Activated CD8-positive, alpha-beta memory T cell treated with anti-CD3 and anti-CD28 coated beads for 4 hours (primary cell): ENCODE measurements at places on chromosomes 12 and 14.
A peak's percentile ranks its signal among the peaks of the same experiment; 100 is the strongest.

GRCh38 chr12:41762691-41763090, 382.0 kb downstream of the GXYLT1 start:
- no peak for DNase-seq

DNA sequence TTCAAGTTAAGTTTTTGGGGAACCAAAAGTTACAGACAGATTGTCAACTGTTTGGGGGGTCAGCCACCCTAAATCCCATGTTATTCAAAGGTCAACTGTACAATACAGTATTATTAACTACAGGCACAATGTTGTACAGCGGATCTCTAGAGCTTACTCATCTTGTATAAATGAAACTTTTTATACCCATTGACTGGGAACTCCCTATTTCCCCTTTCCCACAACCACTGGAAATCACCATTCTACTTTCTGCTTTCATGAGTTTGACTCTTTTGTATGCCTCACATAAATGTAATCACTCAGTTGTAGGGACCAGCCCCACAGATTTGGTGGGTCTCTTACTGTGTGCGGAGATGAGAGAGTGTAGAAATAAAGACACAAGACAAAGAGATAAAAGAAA, 57.8 kb downstream of the SLCO1B3 start:
- DNase-seq: no peak

- DNase-seq: no peak
Observed at GRCh38 chr12:131129839-131130238, 176.1 kb downstream of the ADGRD1 start.

- peak; percentile 16 for DNase-seq
Observed at GRCh38 chr12:114662512-114663177, 21.3 kb downstream of the TBX3 start.

DNA sequence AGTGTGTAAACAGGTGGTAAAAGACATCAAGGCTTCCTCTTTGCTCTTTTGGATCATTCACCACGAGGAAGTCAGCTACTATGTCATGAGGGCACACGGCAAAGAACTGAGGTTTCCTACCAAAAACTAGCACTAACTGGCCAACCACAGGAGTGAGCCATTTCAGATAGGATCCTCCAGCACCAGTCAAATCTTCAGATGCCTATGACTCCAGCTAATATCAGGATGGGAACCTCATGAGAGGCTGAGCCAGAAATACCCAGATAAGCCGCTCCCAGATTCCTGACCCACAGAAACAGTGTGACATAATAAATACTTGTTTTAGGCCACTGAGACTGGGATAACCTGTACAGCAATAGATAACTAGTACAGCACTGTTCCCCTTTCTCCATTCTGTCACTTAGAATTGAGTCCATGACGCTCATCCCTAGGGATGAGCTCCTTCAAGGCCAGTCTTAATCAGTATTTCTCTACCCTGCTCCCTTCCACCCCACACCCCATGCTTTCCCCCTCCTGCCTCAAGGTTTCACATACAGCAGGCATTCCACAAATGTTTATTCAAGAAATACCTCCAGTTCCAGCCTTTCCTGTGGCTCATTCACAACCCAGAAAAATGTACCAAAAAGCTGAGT, 68.4 kb downstream of the PPM1H start:
- no peak for DNase-seq

DNA sequence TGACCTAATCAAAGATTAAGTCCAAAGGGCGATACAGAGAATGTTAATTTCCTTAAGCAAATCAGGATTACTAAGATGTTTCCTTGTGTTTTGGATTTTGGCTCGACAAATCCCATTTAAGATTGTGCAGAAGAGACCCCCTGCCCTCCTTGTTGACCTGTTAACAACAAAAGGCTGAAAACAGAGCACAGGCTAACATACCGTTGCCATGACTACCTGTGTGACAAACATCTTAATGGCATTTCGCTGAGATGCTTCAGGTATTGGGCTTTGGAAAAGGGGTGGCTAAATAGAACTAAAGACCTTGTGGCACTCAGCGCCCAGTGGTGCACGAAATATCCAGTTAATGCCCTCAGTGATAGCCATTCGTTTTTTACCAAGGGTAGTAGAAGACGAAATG, 1532.3 kb upstream of the TMEM132C start:
- no peak for DNase-seq

DNA sequence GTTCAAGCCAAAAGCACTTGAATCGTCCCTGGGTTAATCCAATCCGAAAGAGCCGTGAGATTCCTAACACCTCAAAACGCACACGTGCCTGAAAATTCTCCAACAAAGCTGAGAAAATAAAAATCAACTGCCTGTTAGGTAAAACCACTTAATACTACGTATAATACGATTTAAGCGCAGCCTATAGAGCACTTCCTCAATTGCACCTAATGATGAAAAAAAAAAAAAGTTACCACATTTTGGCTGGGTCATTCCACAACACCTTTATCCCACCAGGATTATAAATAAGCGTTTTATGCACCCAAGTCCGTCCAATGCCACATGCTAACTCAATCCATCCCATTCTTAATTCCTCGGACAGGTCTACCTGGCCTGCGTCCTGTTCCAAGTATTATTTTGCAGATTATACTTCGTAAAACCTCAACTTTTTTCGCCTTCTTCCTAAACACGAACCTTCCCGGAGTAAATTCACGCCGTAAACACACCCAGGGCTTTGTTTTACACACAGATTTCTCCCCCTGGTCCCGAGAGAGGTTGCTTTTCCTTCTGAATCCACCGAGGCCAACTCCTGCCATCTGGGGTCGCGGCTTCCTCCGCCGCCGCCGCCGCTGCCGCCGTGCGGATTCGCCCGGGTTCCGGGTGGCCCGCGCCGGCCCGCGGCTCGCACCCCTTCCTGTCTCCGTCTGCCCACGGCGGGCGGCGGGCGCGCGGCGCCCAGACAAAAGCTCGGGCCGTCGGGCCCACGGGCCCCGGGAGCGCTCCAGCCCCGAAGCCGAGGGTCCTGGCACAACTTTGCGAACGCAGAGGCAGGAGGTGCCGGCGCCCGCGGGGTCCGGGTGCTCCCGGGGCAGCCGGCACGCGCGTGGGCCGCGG, 66.2 kb downstream of the RNF34 start:
- no peak for DNase-seq

GRCh38 chr12:85956081-85956480, 82.0 kb downstream of the NTS start:
- no peak for DNase-seq

GRCh38 chr12:132429946-132430643, 59.9 kb upstream of the FBRSL1 start:
- DNase-seq: no peak

GRCh38 chr12:100593490-100593889, 20.0 kb downstream of the GAS2L3 start:
- DNase-seq: no peak

GRCh38 chr12:25208554-25208953, 13.5 kb downstream of the ETFRF1 start:
- no peak for DNase-seq

- no peak for DNase-seq
Observed at GRCh38 chr14:53549956-53550355, 396.8 kb upstream of the DDHD1 start.

- DNase-seq: no peak
Observed at GRCh38 chr12:46722394-46723185, 103.2 kb downstream of the SLC38A4 start.

- DNase-seq: no peak
Observed at GRCh38 chr12:48037267-48037915, 33.1 kb upstream of the COL2A1 start.

DNA sequence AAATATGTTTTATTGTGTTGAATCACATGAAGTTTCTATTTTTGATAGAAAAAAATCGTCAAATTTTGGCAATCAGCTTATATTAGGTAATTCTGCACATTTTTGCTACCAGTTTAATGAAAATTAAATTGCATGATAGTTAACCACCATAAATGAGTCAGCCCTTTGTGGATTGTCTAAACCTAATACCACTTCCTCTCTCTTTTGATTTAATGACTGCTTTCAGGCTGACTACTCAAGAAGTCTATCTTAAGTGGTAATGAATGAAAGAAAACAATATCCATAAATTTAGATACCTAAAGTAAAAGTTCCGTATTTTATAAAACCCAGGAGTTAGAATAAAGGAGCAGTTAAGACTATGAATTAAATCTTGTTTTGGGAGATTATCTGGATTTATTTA, 450.5 kb downstream of the TMEM117 start:
- DNase-seq: no peak

DNA sequence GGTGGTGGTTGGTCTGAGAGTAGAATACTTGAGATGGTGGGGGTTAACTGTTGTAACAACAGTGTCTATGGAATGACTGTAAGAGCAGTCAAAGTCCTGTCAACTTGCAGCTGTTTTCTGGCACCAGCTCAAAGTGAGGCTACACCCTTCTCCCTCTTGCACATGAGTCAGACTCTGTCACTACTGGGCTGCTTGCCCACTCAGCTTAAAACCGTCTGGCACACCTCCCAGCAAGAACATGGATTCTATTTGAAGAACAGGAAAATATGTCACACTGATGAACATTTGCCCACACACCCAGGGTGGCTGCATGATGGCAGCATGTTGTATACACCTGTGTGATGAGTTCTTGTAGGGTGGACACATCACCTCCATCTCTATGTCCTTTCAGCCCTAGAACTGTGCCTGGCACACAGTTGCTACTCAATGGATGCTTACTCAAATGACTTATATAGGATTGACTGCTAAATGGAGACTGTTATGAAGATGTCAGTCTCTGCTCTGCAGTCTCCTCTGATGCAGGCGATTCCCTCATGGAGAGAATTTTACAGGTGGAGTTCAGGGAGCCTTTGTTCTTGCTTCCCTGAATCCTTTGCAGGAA, 19.3 kb upstream of the SERPINA6 start:
- DNase-seq: no peak

DNA sequence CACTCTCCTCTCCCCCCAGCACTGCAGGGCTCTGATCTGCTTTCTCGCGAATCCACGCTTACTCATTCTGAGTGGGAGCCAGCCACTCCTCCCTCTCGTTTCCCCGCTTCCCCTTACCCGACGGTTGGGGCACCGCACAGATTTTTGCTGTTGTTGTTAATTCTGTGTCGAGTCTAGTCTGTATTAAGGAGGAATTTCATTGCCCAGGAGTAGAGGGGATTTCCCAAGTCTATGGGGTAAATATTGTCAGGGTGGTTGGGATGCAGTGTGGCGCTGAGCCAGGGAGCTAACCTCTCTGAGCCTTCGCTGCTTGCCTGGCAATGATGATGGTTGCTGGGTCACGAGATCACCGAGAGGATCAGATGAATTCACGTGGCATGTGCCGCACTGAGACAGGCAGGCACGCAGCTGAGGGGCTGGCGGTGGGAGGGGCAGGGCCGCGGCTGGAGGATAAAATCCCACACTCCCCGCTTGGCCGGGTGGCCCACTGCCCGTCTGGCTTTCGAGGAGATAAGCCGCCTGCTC, 18.5 kb downstream of the NCOR2 start:
- DNase-seq: no peak

DNA sequence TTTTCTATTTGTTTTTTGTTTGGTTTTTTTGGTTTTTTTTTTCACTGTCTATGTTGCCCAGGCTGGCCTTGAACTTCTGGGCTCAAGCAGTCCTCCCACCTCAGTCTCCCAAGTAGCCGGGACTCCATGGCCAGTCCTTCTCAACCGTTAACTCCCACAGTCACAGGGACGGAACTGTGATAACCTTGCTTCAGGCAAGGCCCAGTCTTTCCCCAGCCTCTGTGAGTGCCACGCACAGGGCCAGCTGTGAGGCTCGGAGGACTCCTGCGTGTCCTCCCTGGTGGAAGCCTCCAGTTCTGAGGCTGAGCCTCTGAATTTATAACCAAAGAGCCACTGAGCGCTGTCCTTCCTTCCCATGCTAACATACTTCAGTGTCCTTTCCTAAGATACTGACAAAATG, 23.7 kb downstream of the PSMC1 start:
- DNase-seq: no peak

- no peak for DNase-seq
Observed at GRCh38 chr14:57583396-57583795, 89.7 kb upstream of the CCDC198 start.

- DNase-seq: no peak
Observed at GRCh38 chr12:93663729-93664084, 13.5 kb upstream of the CRADD start.

- no peak for DNase-seq
Observed at GRCh38 chr14:36652542-36653201, 9.0 kb upstream of the PAX9 start.

- no peak for DNase-seq
Observed at GRCh38 chr14:98564541-98564940, 707.5 kb downstream of the BCL11B start.

DNA sequence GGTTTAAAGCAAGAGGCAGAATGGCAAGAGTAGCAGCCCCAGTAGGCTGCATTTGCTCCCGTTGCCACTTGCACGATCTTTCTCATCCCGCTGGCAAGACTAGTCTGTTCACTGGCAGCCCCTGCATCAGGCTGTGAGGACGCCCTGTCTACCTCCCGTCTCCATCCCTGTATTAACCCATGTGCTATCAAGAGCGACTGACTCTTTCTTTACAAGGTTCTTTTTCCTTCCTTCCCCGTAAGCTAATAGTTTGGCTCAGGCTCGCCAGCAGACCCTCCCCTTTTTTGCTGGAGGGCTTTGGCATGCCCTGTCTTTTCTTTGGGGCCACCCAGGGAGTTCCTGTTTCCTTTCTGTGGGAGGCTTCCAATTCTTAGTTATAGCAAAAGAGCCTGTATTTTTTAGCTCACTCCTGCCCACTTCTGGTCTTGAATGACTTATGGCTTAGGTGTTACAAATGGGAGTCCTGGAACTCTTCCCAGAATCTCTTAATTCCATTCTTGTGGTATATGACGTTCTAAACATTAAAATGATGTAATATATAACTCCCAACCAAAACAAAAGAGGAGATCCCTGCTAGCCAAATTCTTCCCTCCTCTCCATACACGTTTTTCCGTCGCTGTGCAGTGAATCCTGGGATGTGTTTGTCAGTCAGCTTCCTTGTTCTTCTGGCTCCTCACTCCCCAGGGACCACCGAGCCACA, 149.0 kb downstream of the PRKCH start:
- no peak for DNase-seq

- no peak for DNase-seq
Observed at GRCh38 chr12:623172-623864, 39.9 kb downstream of the NINJ2 start.

DNA sequence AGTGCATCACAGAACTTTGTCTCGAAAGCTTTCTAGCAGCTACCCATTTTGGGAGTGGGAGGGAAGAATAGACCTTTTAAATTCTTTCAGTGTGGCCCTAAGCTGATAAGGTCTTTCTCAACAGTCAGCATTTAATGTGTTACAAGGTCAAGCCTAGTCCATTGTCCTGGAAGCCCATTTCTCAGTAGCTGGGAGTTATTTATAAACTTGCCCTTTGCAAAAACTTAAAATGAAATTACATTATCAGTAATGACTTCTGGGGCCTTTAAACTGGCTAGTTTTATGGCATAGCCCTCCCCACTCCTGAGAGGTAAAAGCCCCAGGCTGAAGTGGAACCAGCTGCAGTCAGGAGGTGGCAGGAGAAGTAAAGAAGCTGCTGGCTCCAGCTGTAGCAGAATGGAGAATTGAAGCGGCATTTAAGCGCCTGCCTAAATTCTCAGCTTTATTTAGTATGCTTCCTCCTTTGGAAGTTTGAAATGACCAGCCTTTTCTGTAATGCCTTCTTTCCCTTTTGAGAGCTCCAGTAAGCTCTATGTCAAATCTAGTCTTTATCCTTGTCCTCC, 12.4 kb downstream of the COPZ1 start:
- no peak for DNase-seq
